ENCODE measurements at places on chromosomes 4 and X. TPM values are rescaled to one million over a fixed set of nuclear protein-coding genes. Genes with fewer than 3 reads are reported as not detected.

GLRA2 gene
- polyA plus RNA-seq, result not detected

AR gene
- polyA plus RNA-seq, result 0.10 TPM

POF1B gene
- polyA plus RNA-seq, result 0.84 TPM

SPACA5 gene
- polyA plus RNA-seq, result not detected

SPINK2 gene
- polyA plus RNA-seq, result 5.9 TPM

RAB40AL gene
- not detected for polyA plus RNA-seq

ABLIM2 gene
- 1.3 TPM for polyA plus RNA-seq

CD99L2 gene
- 13.5 TPM for polyA plus RNA-seq

BEX1 gene
- polyA plus RNA-seq, result 0.50 TPM

H2BW1 gene
- not detected for polyA plus RNA-seq

SPANXN3 gene
- polyA plus RNA-seq, result not detected

Data from CD4-positive, alpha-beta memory T cell (primary cell).